ENCODE measurements at places on chromosomes 1 and 21.

- DNase-seq = no peak
These were observed 43.3 kb downstream of the APP start for GRCh38 chr21:26127073-26127814.

DNA sequence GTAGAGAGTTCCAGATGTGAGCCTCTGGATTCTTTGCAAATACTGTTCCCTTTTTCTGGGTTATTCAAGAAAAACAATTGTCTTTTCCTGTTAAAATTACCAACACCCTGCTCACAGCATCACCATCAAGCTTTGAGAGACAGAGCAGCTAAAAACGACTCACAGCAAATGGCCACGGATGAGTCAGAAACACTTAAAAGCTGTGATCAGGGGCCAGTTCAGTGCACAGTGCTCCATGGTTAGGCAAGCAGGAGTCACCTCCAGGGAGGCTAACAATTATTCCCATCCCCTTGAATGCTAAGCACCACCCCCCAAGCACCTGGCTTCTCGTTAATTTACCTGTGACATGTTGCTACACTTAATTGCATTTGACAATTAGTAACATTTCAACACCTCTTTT is 128.4 kb upstream of the CAMK1G start:
- no peak for DNase-seq

DNA sequence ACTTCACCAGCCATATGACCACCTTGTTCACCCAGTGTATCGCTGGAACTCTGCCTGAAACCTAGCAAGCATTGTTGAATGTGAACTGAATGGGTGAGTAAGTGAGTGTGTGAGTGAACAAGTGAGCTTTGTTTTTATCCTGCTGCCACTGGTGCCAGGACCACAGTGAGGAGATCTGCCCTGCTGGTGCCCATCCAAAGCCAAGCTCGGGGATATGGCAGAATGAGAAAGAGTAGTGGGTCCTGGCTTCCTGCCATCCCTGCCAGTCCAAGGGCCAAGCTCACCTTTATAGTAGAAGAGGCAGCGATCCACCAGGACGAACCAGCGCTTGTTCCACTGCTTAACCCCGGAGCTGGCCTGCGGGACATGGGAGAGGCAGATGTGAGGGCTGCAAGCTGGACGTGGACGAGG is 53.4 kb upstream of the GOLT1A start:
- no peak for DNase-seq

- no peak for DNase-seq
These were observed 42.2 kb upstream of the LYST start for GRCh38 chr1:235908742-235909520.

- no peak for DNase-seq
These were observed 32.6 kb downstream of the TRIM67 start for GRCh38 chr1:231194476-231194842.

- no peak for DNase-seq
These were observed 122.7 kb downstream of the MATN1 start for GRCh38 chr1:30600706-30601105.

DNA sequence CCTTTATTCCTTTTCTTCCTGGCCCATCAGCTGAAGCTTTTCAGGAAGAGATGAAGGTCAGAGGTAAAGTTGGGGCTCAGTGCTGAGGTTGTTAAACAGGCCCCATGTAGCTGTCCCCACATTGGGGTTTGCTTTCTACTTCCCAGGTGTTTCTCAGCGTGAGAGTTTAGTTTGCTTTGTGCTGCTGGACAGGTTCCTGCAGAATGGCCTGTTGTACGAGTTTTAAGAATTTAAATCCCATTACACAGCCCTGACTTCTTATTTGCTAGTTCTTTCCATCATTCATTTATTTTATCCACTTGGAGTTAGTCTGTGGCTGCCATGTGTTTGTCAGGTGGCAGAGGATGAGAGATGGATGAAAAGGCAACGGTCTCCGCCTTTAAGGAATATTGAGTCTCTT is 19.2 kb downstream of the CTPS1 start:
- no peak for DNase-seq

- peak; percentile 86 for DNase-seq
These were observed 51.9 kb upstream of the FMOD start for GRCh38 chr1:203402629-203403337.
